ENCODE measurements at places on chromosomes 5 and 9.

DNA sequence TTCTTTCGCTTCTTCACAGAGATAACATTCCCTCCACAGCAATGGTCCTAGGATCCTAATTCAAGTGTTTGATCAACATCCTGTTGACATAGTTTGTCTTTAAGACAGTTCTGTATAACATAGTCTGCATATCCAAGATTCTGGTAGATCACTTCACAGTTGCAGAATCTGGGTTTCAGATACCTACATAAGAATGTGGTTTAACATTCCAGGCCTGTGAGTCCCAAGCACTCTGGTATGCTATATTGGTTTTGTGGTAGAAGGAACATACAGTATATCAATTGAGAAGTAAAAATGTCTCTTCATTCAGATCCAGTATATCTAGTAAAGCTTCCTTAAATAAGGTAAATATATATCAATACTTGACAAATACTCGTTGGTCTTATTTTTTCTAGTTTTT is 914.2 kb upstream of the CDH6 start:
- no peak for DNase-seq

GRCh38 chr5:67364381-67364970 is 167.9 kb upstream of the CD180 start:
- DNase-seq: no peak

DNA sequence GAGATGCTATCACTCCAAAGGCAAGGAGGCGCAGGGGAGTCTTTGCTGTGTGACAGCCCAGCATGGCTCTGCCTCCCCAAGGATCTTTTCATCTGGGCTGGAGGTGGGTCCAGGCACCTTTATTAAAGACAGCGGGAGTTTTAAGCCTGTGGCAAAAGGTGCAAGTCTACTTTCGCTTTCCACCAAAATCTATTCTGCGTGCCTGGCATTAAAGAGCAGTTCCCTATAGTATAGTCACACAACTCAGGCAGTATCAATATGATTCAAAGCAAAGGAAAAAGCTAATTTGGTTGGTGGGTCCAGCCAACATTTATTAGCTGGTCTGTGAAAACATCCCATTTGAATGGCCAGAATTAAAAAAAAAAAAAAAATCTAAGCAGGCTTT is 398.7 kb downstream of the EBF1 start:
- DNase-seq: no peak

- DNase-seq: no peak
These were observed 1727.2 kb downstream of the MAT2B start for GRCh38 chr5:165232509-165233028.

DNA sequence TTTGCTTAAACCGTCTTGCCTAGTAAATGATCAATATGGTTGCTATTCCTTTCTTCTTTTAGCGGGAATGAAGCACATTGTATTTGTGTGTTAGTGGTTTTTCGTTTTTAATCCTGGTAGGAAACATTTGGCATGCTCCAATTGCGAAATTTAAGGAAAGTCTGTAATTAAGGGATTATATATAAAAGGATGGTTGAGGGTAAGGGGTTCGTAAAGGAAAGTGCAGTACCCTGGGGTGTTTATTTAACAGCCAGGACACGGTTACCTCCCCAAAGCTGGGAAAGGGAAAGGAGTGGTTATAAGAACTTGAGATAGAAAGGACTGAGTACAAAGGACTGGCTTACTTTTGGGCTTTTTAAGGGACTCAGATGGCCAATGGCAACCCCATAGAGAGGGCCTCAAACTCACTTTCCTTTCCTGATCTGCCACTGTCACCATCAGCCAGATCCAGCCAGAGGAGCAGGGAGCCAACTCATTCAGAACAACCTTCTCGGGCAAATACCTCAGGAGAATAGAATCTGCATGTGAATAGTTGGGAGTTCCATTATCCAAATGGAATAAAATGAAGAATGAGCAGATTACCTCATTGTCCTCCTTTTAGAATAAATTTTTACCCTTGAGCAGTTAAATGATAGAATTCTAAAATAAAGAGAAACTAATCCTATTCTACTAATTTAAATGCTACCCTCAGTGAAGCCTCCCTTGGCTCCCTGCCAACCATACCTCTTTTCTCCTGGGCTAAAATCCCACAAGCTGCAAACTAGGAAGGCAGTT is 117.7 kb downstream of the SNCAIP start:
- DNase-seq: no peak

DNA sequence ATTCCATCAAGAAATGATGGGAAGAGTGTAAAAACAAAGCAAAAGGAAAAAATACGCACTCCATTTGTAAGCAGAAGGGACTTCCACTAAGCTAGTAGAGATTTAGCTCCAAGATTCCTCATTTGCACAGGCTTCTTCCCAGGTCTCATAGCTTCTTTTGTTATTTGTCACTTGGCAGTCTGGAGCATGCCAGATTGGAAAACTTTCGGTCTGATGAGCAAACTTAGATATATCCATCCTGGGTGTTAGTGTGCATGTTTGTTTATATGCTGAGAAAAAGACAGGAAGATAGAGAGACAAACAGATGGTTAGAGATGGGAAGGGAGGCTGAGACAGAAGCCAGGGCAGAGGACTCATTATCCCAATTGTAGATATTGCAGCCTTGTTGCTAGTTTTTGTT is 1644.5 kb upstream of the NUDT12 start:
- no peak for DNase-seq

GRCh38 chr5:100722657-100723056 is 180.4 kb downstream of the ST8SIA4 start:
- DNase-seq: no peak

DNA sequence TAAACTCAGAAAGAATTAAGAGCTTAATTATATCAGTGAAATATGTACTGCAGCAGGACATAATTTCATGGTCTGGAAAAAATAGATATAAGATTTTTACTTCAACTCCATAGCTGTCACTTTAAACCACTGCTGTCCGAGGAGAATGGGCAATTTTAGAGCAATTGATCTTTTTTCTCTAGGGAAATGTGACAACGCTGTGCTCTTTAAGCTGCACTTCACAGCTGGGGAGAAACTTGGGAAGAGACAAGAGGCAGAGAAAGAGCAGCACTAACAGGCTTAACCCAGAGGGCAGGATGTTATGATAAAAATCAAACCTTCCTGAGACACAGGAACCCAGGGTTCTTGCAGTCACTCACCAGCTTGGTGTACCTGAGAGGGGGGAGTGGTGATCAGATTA is 92.0 kb downstream of the SPOCK1 start:
- DNase-seq: no peak

DNA sequence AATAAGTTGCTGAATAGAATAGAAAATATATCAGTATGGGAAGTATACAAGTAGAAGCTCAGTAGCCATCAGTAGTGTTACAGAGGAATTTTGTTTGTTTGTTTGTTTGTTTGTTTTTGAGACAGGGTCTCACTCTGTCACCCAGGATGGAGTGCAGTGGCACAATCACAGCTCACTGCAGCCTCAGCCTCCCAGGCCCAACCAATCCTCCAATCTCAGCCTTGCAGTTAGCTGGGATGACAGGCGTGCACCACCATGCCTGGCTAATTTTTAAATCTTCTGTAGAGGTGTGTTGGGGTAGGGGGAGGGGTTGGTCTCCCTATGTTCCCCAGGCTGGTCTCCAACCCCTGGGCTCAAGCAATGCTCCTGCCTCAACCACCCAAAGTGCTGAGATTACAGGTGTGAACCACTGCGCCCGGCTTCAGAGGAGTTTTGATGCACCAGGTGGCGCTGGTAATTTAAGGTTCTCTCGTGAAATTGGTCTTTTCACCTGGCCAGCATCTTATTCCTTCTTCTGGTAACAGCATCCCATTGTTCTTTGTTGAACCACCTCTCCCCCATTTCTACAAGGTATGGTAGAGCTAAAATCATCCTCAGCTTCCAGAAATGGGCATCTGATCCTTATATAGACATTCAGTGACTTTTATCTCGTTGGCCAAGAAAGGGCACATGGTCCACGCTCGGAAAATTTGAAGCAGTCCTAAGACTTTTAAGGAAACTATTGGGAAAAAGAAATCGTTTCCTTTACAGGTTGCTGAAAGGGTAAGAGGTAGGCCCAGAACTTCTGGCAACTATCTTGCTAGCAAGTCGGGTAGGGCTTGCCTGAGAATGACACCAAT is 157.1 kb downstream of the ARRDC3 start:
- peak; percentile 46 for DNase-seq

DNA sequence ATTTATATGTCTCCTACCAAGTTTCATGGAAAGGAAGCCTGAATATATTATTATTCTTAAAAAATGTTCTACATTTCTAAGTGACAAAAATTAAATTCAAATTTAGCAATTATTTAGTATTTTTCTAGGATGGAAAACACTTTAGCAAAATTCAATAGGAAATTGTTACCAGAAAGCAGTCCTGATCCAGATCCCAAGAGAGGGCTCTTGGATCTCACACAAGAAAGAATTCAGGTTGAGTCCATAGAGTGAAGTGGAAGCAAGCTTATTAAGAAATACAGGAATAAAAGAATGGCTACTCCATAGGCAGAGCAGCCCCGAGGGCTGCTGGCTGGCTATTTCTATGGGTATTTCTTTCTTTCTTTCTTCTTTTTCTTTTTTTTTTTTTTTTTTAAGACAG is 44.7 kb downstream of the LRRC70 start:
- no peak for DNase-seq

DNA sequence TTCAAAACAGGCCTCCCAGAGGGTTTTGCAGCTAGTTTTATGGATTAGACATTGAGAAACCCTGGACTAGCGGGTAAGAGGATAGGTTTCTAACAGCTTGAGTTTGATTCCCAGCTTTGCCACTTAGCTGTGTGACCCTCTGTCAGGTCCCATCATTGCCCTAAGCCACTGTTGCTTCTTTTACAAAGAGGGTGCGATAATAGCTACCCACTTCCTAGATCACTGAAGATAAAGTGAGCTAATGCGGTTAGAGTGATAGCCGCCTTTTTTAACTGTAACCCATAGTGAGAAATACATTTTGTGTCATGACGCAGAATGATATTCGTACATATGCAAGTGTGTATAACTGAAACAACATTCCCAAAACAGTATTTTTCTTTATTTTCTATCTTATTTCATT is 40.3 kb downstream of the CSF1R start:
- no peak for DNase-seq

- no peak for DNase-seq
These were observed 79.2 kb downstream of the BOD1 start for GRCh38 chr5:173537228-173537627.

DNA sequence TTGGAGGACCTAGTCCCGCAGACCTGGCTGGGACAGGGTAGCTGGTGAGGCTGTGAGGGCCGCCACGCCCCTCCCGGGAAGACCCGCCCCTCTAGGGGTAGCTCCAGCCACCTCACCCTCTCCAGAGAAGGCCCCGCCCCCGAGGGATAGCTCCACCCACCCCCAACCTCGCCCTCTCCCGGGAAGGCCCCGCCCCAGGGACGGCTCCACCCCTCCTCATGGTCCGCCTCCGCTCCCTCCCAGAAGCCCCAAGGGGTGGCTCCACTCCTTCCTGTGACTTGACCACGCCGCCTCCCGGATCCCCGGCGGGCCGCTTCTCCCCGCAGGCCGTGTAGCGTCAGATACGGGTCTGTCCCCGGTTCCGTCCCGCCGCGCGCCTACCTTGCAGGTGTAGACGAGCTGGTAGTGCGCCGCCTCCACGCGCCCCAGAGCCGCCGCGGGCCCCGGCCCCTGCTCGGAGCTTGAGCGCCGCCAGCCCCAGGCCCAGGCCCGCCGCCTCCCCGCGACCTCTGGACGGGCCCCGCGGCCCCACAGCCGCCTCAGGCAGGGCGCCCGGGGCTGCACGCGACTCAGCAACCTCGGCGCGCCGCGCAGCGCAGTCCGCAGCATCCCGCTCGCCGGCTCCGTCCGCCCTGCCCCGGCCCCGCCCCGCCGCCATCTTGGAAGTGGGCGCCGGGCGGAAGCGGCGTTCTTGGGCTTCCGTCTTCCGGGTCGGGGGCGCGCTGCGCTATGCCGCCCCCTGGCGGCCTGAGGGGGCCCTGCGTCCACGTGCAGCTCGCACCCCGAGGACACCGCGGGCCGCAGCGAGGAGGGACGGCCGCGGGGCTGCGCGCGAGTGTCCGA is at the start of gene DNLZ:
Gene DNLZ (minus strand): TSS at position 639 of the 843 bp plus-strand sequence. CDS start 30 bp downstream, at position 609.
- DNase-seq: peak; percentile 99

- no peak for DNase-seq
These were observed 211.3 kb upstream of the FBN2 start for GRCh38 chr5:128749136-128749898.

DNA sequence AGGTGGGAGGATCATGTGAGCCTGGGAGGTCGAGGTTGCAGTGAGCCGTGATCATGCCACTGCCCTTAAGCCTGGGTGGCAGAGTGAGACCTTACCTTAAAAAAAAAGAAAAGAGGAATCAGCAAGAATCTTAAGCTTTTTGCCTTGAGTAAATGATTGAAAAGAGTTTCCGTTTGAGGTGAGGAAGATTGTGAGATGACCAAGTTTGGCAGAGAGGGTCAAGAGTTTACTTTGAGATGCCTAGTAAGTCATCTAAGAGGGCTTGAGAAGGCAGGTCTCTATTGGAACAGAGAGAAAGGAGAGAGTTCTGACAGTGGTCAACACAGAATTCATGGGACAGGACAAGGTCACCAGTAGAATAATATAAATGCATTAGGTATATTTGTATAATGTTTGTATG is 572.1 kb downstream of the TLE4 start:
- no peak for DNase-seq

DNA sequence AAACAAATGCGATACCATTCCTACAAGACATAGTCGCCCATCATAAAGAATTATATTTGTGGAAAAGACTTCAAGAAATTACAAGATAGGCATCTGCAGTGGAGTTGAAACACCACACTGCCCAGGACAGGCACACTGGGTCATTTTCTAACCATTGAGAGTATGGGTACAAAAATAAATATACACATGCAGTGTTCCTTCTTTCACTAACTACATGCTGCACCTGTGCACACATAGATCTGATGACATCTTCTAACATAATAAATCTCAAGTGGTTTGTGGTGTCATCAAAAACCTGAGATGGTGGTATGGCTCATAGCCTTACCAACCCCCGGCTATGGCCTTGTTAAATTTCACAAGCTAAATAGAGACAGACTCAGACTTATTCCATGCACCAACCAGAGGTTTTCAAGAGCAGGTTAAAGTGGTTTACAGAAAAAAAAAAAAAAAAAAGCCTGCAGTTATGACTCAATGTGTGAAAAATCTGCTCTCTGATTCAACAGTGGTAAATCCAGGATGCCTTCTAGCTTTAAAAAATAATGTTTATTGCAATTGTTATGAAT is 12.4 kb upstream of the NFIB start:
- DNase-seq: no peak

DNA sequence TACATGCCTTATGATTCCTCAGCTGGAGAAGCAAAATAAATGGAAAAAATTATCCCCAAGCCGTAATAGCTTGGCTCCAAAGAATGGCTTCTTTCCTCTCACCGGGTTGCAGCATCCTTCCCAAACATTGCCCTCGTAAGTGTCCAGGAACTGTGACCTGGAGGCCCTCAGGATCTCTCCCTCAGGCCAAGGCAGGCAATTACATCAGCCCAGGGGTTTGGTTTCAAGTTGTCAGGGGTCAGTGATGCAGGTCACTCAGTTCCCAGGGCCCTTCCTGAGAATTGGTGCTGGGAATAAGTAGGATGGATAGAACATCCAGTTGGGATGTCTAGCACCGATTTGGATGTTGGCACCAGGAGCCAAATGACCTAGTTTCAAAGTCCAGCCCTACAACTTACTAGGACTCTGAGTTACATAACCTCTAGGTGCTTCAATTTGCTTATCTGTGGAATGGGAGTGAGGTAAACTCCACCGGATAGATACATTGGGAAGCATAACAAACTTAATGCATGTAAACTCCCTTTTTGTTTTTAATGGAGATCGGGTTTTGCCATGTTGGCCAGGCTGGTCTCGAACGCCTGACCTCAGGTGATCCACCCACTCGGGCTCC is 133.5 kb upstream of the DAP start:
- no peak for DNase-seq

GRCh38 chr9:130794923-130795495 is 40.0 kb upstream of the ABL1 start:
- no peak for DNase-seq

All from stimulated activated CD4-positive, alpha-beta T cell treated with anti-CD3 and anti-CD28 coated beads, Interleukin-4, amount 100 ng/mL, for 48 hours (primary cell).